Effector memory CD8-positive, alpha-beta T cell (primary cell): ENCODE measurements at places on chromosomes 16 and 17.

- H3K36me3 ChIP-seq, result no peaks in the 10 kb centered on the region
- no peak overlapping the region for H3K27ac ChIP-seq
- peaks cover 78% of the 10 kb centered on the region for H3K27me3 ChIP-seq
- DNase-seq, result no peak
- H3K4me1 ChIP-seq, result peaks cover 8% of the 10 kb centered on the region
These were observed 537 bp upstream of the GJC1 start for GRCh38 chr17:44830359-44831288.

- no peak for DNase-seq
- H3K27me3 ChIP-seq, result no peaks in the 10 kb centered on the region
- H3K27ac ChIP-seq, result no peak overlapping the region
- no peak overlapping the region for H3K4me3 ChIP-seq
These were observed 6.7 kb upstream of the CMIP start for GRCh38 chr16:81437865-81438264.

DNA sequence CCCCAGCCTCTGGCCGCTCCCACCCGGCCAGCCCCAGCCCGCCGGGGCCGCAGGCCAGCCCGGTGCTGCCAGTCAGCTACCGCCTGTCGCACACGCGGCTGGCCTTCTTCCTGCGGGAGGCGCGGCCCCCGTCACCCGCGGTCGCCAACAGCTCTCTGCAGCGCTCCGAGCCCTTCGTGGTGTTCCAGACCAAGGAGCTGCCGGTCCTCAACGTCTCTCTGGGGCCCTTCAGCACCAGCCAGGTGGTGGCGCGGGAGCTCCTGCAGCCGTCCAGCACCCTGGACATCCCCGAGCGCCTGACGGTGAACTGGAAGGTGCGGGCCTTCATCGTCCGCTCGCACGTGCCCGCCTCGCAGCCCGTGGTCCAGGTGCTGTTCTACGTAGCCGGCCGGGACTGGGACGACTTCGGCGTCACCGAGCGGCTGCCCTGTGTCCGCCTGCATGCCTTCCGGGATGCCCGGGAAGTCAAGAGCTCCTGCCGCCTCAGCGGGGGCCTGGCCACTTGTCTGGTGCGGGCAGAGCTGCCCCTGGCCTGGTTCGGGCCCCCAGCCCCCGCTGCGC, 46.8 kb downstream of the TMEM132E start:
- peaks cover 68% of the 10 kb centered on the region for H3K27me3 ChIP-seq
- no peak for DNase-seq
- H3K27ac ChIP-seq, result no peak overlapping the region

DNA sequence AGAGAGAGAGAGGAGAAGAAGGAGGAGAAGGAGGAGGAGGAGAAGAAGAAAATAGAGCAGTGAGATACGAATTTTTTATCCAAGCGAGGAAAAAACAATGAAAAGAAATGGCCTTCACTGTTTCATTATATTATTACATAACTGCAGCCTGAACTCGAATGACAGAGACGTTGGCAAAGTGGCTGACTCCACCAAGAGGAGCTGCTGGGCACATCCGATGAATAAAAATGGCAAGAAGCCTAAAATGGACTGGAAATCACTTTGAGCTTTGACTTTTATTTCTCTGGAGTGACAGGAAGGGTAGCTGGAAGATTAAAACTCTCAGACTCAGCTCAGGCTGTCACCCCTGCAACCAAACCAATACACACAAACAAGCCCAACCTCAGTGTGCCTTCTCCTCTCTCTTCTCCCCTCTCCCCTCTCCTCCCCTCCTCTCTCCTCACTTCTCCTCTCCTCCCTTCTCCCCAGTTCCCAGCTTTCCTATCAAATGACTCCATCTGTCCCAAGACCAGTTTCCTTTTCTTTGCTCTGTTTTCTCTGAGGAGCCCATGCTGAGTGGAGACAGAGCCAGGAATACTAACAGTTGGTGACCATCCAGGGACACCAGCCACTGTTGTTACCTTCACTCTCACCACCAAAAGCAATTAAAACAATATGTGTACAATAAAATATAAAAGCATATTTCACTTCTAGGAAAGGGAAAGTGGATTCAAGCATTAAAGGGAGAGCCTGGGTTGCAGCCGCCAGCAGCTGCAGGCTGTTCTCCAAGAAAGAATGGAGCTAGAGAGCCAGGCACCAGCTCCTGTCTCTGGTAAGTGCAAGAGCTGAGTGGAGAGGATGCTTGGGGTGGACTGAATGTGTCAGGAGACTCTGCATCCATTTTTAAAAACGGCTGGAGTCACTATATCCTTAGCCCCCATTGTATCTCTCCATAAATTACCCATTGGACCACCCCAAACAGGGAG, 51.2 kb downstream of the SOX9 start:
- no peak overlapping the region for H3K4me3 ChIP-seq
- H3K27ac ChIP-seq, result no peak overlapping the region
- DNase-seq, result no peak

- no peaks in the 10 kb centered on the region for H3K4me1 ChIP-seq
- H3K36me3 ChIP-seq, result peaks cover 3% of the 10 kb centered on the region
- H3K4me3 ChIP-seq, result no peak overlapping the region
These were observed 270.6 kb downstream of the FTO start for GRCh38 chr16:53974484-53975080.

- H3K4me3 ChIP-seq, result no peak overlapping the region
- no peaks in the 10 kb centered on the region for H3K4me1 ChIP-seq
- H3K36me3 ChIP-seq, result no peaks in the 10 kb centered on the region
- peaks cover 49% of the 10 kb centered on the region for H3K27me3 ChIP-seq
- no peak for DNase-seq
These were observed 32.4 kb downstream of the CACNG3 start for GRCh38 chr16:24288516-24288915.

DNA sequence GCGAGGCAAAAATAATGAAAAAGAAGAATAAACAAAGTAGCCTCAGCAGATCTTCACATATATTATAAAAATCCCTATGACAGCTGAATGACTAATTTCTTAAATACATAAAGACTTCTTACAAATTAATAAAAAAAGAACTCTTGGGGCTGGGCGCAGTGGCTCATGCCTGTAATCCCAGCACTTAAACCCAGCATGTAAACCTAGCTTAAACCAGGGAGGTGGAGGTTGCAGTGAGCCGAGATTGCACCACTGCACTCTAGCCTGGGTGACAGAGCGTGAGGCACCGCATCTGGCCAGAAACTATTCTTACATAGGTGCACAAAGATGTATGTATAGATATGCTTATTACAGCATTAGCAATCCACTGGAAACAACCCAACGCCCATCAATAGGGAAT, 27.7 kb downstream of the C17orf100 start:
- H3K27ac ChIP-seq, result no peak overlapping the region
- H3K4me3 ChIP-seq, result no peak overlapping the region
- H3K27me3 ChIP-seq, result peaks cover 63% of the 10 kb centered on the region
- peaks cover 4% of the 10 kb centered on the region for H3K4me1 ChIP-seq
- no peaks in the 10 kb centered on the region for H3K36me3 ChIP-seq
- DNase-seq, result no peak

- H3K36me3 ChIP-seq, result no peaks in the 10 kb centered on the region
- no peak overlapping the region for H3K4me3 ChIP-seq
- H3K27ac ChIP-seq, result no peak overlapping the region
- peaks cover 34% of the 10 kb centered on the region for H3K27me3 ChIP-seq
- DNase-seq, result no peak
- no peaks in the 10 kb centered on the region for H3K4me1 ChIP-seq
These were observed 25.6 kb upstream of the BHLHA9 start for GRCh38 chr17:1244606-1245012.

- no peak for DNase-seq
- H3K27me3 ChIP-seq, result peaks cover 9% of the 10 kb centered on the region
- H3K4me1 ChIP-seq, result peaks cover 19% of the 10 kb centered on the region
- no peak overlapping the region for H3K27ac ChIP-seq
These were observed 3.1 kb upstream of the C17orf58 start for GRCh38 chr17:67999291-67999911.

DNA sequence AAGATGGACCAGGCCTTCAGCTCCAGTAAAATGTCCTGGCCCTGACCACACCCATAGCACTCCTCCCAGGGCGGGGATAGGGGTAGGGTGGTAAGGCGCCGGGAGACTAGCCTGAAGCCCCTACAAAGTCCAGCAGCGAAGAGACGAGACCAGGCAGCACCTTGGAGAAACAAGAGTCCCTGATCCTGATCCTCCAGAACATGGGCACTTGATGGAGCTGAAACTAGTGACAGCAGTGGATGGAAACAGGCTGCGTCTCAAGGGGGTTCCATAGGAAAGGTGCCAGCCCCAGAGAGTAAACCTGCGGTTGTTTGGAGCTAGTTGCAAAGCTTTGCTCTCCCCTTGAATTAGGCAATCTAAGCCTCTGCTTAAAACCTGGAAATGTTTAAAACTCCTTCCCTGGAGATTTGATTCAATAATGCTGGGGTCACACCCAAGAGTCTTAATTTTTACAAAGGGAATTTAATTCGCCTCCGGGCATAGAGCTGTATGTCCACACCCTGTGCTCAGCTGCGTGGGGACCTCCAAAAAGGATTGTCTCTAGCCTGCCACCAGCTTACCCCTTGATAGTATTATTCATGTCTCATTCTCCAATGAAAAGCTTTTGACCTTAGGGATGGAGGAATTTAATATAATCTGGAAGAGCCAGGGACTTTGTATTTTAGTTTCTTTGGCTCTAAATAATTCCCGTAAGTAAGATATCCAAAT, 258.6 kb downstream of the PMP22 start:
- no peak overlapping the region for H3K4me3 ChIP-seq
- no peaks in the 10 kb centered on the region for H3K4me1 ChIP-seq
- no peaks in the 10 kb centered on the region for H3K36me3 ChIP-seq
- H3K27me3 ChIP-seq, result peaks cover 26% of the 10 kb centered on the region
- DNase-seq, result no peak

DNA sequence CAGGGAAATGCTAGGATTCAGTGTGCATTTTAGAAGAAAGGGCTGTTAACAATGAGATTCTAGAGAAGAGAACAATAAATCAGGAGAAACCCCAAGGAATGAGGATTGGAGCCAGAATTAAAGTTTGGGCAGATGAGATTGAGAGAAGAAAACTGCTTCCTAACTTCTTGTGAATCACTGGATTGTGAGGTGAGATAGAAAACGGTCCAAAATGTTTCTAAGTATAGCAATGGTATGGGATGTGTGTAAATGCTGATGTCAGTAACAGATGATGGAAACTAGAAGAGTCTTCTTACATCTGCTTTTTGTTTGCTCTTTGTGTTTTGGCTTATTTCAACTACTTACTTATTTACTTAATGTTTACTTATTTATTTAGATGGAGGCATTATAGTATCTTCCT, 123.0 kb downstream of the KCNJ2 start:
- H3K4me1 ChIP-seq, result no peaks in the 10 kb centered on the region
- H3K27ac ChIP-seq, result no peak overlapping the region
- no peak for DNase-seq

- peaks cover 45% of the 10 kb centered on the region for H3K36me3 ChIP-seq
- no peaks in the 10 kb centered on the region for H3K27me3 ChIP-seq
- H3K4me1 ChIP-seq, result no peaks in the 10 kb centered on the region
- H3K4me3 ChIP-seq, result no peak overlapping the region
- no peak overlapping the region for H3K27ac ChIP-seq
- DNase-seq, result no peak
These were observed 97.9 kb upstream of the ZNF750 start for GRCh38 chr17:82937411-82938371.

- no peak overlapping the region for H3K4me3 ChIP-seq
- no peak overlapping the region for H3K27ac ChIP-seq
- peaks cover 3% of the 10 kb centered on the region for H3K4me1 ChIP-seq
- H3K27me3 ChIP-seq, result no peaks in the 10 kb centered on the region
These were observed 55.0 kb upstream of the MEAK7 start for GRCh38 chr16:84559311-84559932.

DNA sequence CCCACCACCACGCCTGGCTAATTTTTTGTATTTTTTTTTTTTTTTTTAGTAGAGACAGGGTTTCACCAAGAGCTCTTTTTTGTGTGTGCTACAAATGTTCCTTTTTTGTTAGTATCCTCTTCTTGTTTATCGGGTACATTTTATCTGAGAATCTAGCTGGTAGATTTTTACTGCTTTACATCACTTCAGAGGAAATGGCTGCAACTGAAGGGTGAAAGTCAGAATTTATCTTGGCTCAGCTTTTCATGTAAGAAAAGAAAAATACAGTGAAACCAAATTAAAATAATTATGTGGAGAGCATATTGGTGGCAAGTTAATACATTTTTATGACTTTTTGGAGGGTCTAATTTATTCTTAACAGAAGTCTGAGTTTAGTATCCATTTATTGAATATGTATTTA, 26.0 kb downstream of the CBFB start:
- no peaks in the 10 kb centered on the region for H3K27me3 ChIP-seq
- peak overlapping the region; percentile 72 for H3K4me3 ChIP-seq
- peaks cover 12% of the 10 kb centered on the region for H3K36me3 ChIP-seq
- peaks cover 54% of the 10 kb centered on the region for H3K4me1 ChIP-seq
- peak overlapping the region; percentile 75 for H3K27ac ChIP-seq

GRCh38 chr17:67636312-67636711, 81.4 kb upstream of the NOL11 start:
- H3K4me1 ChIP-seq, result peaks cover 19% of the 10 kb centered on the region
- H3K4me3 ChIP-seq, result no peak overlapping the region
- DNase-seq, result no peak
- peak overlapping the region; percentile 68 for H3K27ac ChIP-seq
- peaks cover 53% of the 10 kb centered on the region for H3K36me3 ChIP-seq

DNA sequence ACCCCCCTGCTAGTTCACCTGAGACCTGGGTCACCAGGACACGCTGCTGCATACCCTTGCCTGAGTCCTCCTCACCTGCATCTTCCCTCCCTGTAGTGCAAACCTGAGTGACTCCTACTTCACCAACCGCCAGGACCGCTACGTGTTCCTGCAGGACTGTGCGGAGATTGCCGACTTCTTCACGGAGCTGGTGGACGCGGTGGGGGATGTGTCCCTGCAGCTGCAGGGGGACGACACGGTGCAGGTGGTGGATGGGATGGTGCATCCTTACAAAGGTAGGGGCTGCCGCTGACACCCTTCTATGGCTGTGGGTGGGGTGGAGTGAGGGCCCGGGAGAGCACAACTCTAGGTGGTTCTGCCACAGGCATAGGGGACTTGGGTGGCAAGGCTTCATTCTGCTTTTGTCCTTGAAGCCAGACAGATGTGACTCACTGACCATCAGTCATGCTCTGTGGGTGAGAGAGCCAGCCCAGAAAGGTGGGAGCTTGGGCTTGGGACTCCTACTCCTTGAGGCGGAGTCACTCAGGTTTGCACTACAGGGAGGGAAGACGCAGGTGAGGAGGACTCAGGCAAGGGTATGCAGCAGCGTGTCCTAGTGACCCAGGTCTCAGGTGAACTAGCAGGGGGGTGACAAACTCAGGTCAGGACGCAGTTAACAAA, 22.3 kb downstream of the PGS1 start:
- H3K27me3 ChIP-seq, result no peaks in the 10 kb centered on the region
- peak overlapping the region; percentile 29 for H3K27ac ChIP-seq
- H3K36me3 ChIP-seq, result peaks cover 88% of the 10 kb centered on the region
- no peak overlapping the region for H3K4me3 ChIP-seq

GRCh38 chr17:49486012-49486641, 9.0 kb upstream of the NGFR start:
- H3K4me3 ChIP-seq, result no peak overlapping the region
- no peak for DNase-seq
- no peak overlapping the region for H3K27ac ChIP-seq
- H3K4me1 ChIP-seq, result peaks cover 3% of the 10 kb centered on the region
- no peaks in the 10 kb centered on the region for H3K36me3 ChIP-seq
- H3K27me3 ChIP-seq, result peaks cover 85% of the 10 kb centered on the region
